ENCODE measurements at places on chromosomes 1 and 21.

GRCh38 chr1:232952514-232953499, 2.4 kb downstream of the NTPCR start:
- peak; percentile 18 for DNase-seq

- DNase-seq: no peak
Observed at GRCh38 chr1:187566354-187566753, 737.6 kb downstream of the PLA2G4A start.

DNA sequence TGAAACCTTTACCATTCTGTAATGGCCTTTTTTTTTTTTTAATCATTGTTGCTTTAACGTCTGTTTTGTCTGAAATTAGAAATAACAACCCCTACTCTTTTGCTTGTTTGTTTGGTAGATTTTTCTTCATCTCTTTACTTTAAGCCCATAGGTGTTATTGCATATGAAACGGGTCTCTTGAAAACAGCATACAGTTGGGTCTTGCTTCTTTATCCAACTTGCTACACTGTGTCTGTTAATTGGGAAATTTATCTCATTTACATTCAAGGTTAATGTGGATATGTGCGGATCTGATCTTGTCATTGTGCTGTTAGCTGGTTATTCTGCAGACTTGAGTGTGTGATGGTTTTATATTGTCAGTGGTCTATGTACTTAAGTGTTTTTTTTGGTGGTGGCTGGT, 78.9 kb upstream of the COP1 start:
- no peak for DNase-seq

- DNase-seq: no peak
Observed at GRCh38 chr1:51799372-51799771, 79.2 kb downstream of the NRDC start.

GRCh38 chr1:8017495-8018197, 8.5 kb downstream of the ERRFI1 start:
- DNase-seq: no peak

DNA sequence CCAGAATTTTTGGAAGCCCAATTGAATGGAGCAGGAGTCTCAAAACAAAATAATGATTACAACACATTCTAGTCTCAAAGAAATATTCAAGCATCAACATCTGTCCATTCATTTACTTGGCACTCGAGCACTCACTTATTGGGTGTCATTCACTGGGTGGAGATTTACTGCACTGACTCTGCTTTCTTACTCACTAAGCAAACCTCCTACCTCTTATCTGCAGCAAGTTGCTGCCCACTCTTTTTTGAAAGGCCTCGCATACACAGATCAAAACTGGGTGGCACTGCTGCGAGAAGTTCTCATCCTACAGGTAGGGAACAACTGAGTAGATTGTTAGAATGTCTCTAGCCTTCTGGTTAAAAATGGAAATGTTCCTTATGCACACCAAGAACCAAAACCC, 18.0 kb downstream of the RHBDL2 start:
- DNase-seq: no peak

GRCh38 chr1:95467036-95467435, 233.0 kb downstream of the RWDD3 start:
- no peak for DNase-seq

DNA sequence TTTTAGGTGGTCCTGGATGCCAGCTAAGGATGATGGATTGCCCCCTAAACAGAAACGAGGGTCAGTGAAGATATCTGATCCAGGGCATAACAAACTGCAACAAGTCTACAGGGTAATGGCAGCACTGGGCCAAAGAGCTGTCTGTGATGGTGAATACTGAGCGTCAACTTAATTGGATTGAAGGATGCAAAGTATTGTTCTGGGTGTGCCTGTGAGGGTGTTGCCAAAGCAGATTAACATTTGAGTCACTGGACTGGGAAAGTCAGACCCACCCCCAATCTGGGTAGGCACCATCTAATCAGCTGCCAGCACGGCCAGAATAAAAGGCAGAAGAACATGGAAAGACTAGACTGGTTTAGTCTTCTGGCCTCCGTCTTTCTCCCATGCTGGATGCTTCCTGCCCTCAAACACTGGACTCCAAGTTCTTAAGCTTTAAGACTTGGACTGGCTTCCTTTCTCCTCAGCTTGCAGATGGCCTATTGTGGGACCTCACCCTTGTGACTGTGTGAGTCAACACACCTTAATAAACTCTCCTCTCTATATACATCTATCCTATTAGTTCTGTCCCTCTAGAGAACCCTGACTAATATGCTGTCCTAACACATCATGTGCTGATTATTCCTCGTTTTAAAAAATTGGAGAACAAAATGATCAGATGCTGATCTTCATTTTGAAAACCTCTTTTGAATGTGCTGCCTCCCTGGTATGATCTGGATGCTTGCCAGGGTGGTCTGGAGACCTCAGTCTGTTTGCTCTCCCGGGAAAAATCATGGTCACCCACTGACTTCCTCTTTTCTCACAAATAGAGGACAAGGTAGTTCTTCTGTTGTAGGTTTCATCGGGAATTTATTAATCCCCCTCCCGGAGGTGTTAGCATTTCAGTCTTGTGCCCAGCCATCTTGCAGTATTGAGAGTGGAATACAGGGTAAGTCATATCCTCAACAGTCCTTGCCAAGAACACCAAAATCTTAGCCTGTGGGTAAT, 234.7 kb downstream of the SETD4 start:
- no peak for DNase-seq

DNA sequence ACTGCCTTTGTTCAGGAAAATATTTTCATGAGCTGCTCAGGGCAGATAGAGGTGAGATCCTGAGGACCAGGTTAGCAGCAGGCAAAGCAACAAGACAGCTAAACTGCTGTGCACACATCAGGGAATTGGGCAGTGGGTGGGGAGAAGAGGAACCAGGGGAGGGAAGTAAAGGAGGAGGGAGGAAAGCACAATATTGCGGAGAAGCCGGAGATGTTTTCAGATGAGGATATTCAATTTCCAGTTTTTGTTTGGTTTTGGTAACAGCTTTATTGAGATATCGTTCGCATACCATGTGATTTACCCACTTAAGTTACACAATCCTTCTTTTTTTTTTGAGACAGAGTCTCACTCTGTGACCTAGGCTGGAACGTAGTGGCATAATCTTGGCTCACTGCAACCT, 34.5 kb downstream of the EPHA10 start:
- DNase-seq: no peak

DNA sequence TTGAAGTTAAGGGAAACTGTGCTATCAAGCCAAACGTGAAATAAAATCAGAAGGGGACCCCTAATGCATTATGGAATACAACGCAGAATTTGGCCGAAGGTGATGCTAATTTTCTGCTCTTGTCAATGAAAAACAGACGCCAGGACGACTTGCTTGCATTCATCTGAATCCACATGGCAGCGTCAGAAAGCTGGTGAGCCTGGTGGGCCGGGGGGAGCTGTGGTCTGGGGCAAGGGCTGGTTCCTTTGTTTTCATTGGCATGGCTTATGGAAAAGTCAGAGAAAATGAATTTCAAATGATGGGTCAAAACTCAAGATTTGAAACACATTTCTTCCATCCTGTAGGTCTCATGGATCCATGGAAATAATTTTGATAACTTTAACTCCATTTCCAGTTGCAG, 86.4 kb upstream of the RUNX1 start:
- no peak for DNase-seq

- DNase-seq: peak; percentile 48
Observed at GRCh38 chr1:2311184-2312032, 79.9 kb downstream of the MORN1 start.

DNA sequence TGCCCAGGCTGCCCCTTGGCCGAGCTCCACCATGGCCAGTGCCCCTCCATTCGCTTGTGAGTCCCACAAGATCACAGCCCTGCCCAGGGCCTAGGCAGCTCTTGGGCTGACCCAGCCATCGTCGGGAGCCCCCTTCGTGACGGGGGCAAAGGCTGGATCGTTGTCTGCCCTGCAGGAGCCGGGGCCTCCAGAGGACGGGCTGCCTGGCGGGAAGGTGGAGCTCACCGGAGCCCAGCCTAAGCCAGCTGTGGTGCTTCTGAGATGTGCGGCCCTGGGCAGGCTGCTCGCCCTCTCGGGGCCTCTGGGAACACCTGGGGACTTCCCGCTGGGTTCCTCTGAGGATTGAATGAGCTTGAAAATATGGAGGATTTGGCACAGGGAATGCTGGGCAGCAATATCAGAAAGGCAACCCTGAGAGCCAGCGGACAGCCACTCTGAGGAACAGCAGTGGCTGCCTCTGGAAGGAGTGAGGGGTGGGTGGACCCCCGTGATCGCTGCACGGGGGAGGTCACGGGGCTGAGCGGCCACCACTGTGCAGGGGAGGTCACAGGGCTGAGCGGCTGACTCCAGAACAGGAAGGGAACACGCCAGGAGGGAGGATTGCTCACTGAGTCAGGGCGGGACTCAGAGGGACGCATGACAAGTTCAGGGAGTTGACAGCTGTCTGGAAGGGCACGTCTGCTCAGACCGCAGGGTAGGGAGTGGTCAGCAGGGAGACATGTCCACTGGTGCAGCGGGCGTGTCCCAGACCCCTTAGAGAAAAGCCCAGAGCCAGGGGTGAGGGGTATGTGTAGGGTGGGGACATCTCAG, 19.3 kb downstream of the TP73 start:
- DNase-seq: no peak

DNA sequence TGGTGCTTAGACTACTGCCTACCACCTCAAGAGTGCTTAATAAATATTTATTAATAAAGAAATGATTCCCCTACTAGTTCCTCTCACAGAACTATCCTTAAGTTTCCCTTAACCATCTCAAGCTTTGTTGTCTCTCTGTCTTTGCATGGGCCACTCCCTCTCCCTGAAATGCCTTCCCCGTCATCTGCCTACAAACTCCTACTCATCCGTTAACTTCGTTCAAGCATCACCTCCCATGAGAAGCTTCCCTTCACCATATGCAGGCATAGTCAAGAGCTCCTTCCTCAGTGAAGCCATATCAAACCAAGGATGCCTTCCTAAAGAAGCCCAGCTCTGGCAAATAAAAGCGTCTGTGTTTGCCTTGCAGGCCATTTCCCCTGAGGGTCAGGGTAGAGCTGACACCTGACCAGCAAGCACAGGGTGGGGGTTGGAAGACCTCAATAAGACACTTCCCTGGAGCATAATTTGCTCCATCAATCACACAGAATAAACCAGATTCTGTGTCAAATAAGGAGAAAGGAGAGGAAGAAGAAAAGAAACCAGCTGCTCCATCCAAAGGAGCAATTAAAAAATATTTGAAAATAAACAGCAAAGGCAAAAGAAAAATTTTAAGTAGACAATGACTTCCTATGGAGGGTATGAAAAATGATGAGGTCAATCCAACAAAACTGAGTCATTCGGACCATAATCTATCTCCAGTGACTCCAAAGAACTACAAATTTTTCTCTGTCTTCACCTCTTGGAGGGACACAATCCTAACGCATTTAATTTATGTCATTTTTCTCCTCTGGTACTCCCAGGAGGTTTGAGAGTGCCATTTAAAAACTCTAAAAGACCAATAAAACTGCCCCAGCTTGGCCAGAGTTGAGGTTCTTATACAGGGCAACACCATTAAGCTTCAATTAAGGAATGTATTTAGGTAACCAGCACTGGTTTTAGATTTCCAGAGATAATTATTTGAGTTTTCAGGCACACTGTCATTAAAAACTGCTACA, 303.6 kb downstream of the KCNH1 start:
- DNase-seq: no peak

DNA sequence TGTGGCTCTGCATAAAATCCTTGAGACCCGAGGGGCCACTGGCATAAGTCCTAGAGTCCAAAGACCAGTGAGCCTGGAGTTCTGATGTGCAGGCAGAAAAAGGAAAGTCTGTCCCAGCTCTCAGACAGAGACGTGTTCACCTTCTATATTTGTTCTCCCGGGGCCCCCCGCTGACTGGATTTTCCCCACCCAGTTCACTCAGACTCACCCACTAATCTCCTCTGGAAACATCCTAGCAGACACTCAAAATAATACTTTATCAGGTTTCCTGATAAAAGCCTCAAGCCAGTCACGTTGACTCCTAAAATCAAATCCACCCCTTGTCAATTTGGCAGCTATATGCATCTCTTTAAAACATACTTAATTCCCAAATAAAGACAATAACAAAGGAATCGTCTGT, 1084.2 kb upstream of the NCAM2 start:
- no peak for DNase-seq

- DNase-seq: no peak
Observed at GRCh38 chr1:234702342-234703000, 92.5 kb upstream of the IRF2BP2 start.

- no peak for DNase-seq
Observed at GRCh38 chr1:70517444-70517843, 106.4 kb downstream of the CTH start.

DNA sequence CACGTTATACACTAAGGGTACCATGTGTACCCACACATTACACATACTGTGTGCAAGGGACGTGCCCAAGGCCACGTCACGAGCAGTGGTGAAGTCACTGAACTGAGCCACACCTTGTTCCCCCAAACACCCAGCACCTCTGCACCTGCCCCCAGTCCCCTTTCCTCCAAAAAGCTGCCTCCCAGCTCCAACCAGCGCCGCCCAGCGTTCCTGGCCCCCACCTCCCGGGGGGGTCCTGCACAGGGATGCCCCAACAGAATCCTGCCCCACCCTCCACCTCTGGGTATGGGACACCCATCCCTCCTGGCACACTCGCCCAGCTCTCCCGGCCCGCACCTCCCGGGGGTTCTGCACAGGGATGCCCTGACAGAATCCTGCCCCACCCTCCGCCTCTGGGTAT, 54.1 kb downstream of the CHD5 start:
- no peak for DNase-seq

DNA sequence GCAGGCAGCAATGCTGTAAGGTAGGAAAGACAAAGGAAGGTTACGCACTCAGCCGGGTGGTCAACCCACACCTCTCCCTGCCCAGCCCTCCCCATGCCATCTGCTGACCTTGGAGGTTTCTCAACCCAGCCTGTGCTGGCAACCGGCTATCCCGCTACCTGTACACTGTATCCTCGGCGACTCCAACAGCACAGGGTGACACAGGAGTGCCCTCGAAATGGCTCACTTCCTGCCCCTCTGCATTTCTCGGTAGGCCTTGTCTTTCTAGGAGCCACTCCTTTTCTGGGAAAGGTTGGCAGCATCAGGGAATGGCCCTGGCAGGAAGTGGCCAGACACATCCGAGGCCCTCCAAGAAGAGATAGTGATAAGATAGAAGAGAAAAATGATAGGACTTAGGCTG, 124.0 kb downstream of the PROX1 start:
- DNase-seq: no peak

DNA sequence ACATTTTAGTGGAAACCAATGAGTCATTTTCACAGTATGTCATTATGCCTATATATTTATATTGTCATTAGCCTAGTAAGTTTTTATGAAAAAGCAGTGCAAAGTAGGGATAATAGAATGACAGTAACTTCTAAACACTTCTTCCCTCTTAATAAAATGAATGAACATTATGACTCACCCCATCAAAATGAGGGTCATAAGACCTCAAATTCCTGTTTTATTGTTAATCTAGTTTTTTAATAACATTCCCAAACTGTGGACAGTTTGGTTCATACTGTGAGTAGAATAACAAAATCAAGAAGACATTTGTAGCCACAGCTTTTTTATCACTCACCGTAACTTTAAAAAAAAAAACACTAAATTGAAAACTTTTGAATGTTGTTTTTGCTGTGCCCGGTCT, 160.5 kb downstream of the LRRC40 start:
- no peak for DNase-seq

DNA sequence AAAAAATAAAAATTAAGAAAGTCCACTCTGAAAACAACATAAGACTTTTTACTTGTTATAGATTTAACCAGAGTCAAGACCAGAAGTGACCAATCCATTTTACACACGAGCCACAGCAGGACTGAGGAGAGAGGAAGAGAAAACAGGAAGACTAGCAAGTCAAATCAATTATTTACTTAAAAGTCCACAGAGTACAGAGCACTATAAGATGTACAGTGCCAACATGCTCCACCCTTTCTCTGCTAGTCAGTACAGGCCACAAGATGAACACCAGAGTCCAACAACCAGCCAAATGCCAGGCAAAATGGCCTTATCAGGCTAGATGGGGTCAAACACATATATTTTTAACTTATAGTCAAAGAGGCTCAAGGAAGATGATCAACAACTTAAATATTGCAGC, 19.5 kb downstream of the LUZP1 start:
- no peak for DNase-seq

Measured in central memory CD4-positive, alpha-beta T cell (primary cell).